ENCODE measurements at places on chromosomes 2 and 18.

DNA sequence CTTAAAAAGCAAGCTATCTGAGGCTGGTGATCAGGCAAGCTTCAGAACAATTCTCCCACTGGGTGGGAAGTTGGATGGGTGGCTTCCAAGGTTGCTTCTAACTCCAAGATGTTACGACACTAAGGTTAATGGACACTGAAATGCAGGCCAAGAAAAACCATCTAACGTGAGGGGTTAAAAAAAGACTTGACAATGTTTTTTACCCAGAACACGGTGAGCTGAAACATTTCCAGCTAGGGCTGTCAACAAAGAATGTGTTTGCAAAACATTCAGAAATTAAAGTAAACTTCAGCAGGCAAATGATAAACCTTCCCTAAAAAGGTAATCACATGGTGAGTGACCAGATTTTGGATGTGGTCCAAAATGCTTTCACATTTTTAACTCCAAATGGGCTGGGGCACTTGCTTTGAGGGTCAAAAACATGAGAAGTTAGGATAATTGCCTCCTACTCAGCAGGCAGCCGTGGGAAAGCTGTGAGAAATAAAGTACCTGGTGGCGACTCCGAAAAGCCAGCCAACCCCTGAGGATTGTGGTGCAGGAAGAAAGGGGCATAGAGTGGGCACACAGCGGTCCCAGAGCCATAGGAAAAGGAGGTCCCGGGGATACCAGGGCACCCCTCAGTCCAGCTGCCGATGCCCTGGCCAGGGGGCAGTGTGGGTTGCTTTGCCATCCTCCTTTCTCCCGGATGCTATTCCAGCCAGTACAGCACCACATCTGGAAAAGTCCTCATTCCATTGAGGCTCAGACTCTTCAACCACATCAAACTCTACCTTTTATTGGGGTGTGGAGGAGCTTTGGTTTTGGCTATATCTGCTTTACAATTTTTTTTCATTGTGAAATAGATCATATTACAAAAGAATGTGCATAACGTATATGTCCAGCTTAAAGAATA, 90.0 kb upstream of the ATL2 start:
- DNase-seq, result no peak

GRCh38 chr18:62128157-62128556, 58.7 kb downstream of the PIGN start:
- DNase-seq, result no peak

DNA sequence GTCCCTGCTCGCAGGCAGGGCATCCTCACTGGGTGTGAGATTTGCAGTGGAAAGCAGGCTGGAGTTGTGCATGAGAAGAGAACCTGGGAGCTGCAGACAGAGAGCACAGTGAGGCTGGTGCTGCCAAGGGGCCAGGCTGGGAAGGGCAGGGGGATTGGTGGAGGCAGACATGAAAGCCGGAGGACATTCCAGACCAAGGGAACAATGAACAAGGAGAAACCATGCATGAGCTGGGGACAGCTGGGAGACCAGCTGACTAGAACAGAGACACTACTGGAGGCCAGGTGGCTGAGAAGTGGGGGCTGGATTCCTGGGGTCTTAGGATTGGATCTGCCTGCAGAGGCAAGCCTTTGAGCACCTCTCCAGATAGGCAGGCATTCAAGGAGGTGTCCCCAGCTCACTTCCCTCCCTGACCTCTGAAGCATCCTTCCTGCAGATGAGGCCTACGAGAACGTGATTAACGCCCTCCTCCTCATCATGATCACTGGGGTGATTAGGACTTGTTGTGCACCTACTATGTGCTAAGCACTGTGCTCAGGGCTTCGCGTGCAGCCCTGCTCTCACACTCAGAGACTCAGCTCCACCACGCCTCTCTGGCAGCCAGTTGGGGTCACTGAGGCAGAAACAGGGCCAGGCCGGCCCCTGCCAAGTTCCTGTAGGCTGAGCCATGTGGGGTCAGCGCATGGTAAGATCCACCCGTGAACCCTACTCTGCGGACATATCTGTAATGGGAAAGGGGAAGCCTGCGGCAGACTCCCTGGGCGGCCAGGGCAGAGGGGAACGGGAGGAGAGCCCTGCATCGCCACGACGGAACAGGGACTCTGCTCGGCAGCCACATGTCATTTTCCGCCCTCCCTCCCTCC, 74.8 kb upstream of the SLC66A3 start:
- DNase-seq, result no peak

GRCh38 chr2:16386431-16386830, 279.2 kb downstream of the CYRIA start:
- DNase-seq, result no peak

DNA sequence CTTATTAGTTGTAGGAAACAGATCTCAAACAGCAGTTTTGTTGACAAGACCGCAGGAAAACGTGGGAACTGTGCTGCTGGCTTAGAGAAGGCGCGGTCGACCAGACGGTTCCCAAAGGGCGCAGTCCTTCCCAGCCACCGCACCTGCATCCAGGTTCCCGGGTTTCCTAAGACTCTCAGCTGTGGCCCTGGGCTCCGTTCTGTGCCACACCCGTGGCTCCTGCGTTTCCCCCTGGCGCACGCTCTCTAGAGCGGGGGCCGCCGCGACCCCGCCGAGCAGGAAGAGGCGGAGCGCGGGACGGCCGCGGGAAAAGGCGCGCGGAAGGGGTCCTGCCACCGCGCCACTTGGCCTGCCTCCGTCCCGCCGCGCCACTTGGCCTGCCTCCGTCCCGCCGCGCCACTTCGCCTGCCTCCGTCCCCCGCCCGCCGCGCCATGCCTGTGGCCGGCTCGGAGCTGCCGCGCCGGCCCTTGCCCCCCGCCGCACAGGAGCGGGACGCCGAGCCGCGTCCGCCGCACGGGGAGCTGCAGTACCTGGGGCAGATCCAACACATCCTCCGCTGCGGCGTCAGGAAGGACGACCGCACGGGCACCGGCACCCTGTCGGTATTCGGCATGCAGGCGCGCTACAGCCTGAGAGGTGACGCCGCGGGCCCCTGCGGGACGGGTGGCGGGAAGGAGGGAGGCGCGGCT, at the start of gene TYMS:
TYMS (plus strand) TSS at position 343 of the 690 bp plus-strand sequence; CDS start at position 433, 90 bp downstream.
- DNase-seq, result peak; percentile 8

- DNase-seq, result peak; percentile 79
Measured at GRCh38 chr2:67846370-67847070, 216.3 kb downstream of the C1D start.

- no peak for DNase-seq
Measured at GRCh38 chr2:151438506-151438905, 28.8 kb downstream of the RIF1 start.

GRCh38 chr18:40272630-40273231, 1682.3 kb upstream of the PIK3C3 start:
- no peak for DNase-seq

- no peak for DNase-seq
Measured at GRCh38 chr2:234422981-234423431, 73.9 kb downstream of the ARL4C start.
